ENCODE measurements at places on chromosomes 11 and 22.
A peak's percentile ranks its signal among the peaks of the same experiment; 100 is the strongest.

- no peak for DNase-seq
Observed at GRCh38 chr22:22883090-22883727, 4.4 kb upstream of the IGLL5 start.

- DNase-seq = no peak
Observed at GRCh38 chr11:82967381-82967780, 65.8 kb downstream of the DDIAS start.

DNA sequence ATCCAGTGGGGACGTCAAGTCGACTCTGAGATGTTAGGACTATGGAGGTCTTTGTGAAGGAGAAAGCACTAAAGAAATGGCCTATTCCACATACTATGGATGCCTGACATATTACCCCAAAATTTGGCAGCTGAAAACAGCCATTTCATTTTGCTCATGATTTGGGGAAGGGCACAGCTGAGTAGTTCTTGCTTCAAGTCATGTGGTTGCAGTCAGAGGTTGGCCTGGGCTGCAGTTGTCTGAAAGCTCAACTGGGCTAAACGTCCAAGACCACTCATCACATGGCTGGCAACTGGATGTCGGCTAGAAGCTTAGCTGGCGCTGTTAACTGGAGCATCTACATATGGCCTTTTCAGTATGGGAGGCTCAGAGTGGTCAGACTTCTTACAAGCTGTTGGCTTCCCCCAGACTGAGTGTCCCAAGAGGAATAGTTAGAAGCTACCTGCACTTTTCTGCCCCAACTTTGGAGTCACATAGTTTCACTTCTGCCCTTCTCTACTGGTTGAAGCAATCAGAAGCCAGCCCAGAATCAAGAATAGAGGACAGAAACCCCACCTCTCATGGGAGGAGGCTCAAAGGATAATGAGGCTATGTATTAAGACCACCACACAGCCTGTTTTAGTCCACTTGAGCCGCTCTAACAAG lies 14.1 kb downstream of the SLC35C1 start:
- no peak for DNase-seq

DNA sequence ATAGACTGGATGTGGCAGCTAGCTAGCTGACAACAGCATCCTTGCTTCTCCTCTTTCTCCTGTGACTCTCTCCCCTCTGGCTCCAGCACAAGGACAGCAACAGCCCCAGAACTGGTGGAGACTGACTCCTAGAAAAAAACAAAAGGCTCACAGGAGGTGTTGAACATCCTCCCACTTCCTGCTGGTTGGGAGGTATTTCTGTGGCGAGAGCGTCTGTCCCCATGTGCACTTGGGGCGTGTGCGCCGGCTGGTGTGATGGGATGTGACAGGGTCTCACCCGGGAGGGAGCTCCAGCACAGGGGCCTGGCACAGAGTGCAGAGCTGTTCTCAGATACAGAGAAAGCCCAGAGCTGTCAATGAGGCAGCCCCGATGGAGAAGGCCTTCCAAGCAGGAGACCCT lies 107.2 kb upstream of the E2F8 start:
- DNase-seq = no peak

DNA sequence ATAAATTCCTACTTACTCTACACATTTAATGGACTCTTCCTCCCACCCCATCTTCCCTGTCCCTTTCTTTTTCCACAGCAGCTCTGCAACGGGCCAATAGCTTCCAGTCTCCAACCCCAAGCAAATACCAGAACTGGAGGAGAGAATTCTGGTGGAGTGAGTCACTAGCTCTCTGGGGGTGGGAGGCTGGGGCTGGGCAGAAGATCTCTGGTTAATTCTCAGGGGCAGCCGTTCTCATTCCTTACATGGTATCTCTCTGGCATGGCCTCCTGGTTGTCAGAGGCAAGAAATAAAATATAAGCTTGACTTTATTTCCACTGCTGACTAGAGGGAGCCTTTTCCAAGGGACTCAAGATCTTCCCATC lies 90.4 kb upstream of the PARVA start:
- no peak for DNase-seq

DNA sequence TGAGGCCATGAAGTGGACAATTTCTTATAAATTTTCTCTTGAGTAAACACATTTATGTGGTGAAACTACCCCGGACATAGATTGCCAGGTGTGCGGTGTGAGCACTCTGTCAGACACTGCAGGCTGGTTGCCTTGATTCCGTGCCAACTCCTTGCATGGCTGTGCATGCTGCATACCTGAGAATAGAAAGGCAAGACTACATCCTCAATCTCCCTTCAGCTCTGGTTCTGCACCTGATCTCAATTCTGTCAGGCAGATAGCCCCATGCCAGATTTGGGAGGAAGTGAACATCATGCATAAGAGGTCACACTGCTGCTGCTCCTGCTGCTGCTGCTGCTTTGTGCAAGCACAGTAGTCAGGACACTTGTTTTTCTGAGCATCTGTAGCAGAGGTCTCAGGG lies 42.5 kb upstream of the DEUP1 start:
- no peak for DNase-seq

- DNase-seq = peak; percentile 12
Observed at GRCh38 chr11:111633248-111633647, 31.0 kb downstream of the SIK2 start.

DNA sequence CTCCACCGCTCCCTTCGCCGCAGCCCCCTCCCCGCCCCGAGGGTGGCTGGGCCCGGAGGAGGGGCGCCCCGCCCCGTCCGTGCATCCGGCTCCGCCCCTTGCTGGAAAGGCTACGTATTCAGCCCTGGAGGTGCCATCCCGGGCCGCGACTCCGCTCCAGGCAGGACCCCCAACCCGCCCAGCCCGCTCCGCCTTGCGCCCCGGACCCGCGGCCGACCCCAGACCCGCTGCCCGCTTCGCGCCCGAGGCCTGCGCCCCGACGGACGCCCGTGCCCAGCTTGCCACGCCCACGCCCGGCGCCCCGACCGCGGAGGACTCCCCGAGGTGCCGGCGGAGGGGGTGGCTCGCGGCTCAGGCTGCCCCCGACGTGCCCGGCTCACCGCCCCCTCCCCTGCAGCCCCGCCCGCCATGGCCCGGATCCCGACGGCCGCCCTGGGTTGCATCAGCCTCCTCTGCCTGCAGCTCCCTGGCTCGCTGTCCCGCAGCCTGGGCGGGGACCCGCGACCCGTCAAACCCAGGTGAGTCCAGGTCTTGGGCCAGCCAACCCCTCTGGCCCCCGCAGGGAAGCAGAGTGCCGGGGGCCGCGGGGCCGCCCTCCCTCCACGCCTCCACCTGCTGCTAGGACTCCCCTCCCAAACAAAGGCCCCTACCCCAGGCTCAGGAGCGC lies at the start of gene ADM2:
Gene ADM2, plus strand, starts transcription at position 104 of the 667 bp plus-strand sequence. Its CDS starts 305 bp downstream, at position 409.
- no peak for DNase-seq

DNA sequence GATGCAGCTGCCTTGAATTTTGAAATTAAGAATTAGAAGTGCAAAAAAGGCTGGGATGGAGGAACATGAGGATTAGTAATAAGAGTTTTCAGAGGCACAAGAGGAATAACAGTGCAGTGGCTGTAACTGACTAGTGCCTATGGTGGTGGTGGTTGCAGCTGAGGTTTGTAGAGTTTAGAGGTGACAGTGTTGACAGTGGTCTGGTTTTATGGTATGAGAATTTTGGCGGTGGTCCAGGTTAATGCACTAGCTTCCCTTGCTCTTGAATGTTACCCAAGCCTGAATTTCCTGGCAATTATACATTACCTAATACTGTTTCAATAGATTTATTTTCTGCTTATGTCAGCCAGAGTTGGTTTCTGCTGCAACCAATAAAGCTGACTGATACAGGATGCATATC lies 112.8 kb upstream of the C11orf87 start:
- peak; percentile 3 for DNase-seq

GRCh38 chr11:116164843-116165242 lies 607.9 kb downstream of the BUD13 start:
- DNase-seq = no peak

DNA sequence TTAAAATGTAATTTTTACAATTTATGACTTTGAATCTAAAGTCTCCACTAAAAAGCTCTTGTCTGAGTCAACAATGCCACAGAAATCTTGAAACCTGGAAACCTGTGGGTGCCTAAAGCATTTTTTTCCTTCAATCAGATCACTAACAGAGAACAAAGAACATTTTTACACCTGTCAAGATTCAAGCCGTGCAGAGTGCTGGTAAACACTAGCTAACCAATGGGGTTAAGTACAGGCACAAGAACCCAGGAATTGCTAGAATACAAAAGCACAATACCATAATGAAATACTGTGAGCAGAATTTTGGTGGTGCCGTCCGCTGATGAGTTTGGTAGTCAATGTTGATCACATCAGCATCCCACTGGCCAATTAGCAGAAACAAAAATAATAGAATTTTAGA lies 380.3 kb upstream of the PITPNB start:
- no peak for DNase-seq

- DNase-seq = peak; percentile 49
Observed at GRCh38 chr11:33065445-33066178, 26.2 kb downstream of the TCP11L1 start.

DNA sequence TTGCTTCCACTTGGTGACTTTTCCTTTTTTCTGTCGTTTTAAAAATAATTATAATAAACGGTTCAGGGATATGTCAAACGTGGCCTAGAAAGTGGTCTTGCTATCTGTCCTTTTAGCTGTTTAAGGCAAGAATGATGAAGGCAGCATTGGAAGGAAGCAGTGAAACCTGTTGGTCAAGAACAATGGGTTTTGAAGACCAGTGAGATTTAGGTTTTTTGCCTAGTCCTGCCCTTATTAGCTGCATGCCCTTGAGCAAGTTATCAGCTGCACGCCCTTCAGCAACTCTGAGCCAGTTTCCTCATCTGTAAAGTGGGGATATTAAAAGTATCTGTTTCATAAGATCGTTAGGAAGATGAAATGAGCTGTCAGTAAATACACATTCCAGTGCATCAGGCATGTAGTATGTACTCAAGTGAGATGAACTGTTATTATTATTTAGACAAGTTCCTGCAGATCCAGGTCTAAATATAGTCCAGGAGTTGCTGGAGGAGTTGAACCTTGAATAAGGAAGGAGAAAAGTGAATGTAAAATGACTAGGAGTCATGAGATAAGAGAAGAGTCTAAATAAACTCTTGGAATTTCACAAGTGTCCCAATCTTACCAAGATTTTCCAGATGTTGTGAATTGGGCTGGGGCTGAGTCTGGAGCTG lies 90.8 kb upstream of the HSD17B12 start:
- no peak for DNase-seq

DNA sequence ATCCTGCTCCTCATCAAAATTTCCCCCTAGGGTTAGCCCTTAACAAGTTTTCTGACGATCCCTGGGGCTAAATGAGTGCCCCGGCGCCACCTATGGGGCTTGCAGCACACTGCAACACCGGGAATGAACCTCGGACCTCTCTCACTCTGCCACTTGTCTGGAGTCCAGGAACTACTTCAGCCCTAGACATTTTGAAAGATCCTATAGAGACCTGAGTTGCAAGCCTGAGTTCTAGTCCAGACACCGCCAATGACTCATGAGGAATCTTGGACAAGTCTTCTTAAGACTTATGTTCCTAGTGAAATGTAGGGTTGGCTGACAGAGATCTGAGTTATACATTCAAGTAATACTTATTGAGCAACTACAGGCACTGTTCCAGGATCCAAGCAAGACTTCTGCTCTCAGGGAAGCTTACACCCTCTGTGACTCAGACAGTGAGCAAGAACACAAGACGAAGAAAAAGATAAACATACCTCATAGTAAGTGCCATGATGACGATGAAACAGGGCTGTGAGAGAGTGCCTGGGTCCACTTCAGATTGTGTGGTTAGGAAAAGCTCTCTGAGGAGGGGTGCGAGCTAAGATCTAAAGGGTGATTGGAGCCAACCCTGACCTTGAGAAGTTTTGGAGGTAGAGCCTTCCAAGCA lies 10.2 kb upstream of the STK33 start:
- DNase-seq = peak; percentile 29

DNA sequence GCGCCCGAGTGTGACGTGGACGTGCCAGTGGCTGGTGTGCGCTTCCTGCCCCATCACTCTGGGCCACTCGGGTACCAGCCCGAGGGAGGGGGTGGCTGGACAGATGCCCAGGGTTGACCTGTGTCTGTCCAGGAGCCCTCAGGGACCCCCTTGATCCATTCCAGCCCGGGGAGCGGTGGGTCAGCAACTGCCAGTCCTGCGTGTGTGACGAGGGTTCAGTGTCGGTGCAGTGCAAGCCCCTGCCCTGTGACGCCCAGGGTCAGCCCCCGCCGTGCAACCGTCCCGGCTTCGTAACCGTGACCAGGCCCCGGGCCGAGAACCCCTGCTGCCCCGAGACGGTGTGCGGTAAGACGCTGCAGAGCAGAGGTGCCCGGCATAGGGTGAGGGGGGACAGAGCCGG lies 34.5 kb downstream of the MUC5B start:
- no peak for DNase-seq

GRCh38 chr11:15926071-15926470 lies 430.3 kb downstream of the SOX6 start:
- DNase-seq = no peak

GRCh38 chr11:34558673-34559072 lies 45.1 kb upstream of the ELF5 start:
- DNase-seq = no peak

DNA sequence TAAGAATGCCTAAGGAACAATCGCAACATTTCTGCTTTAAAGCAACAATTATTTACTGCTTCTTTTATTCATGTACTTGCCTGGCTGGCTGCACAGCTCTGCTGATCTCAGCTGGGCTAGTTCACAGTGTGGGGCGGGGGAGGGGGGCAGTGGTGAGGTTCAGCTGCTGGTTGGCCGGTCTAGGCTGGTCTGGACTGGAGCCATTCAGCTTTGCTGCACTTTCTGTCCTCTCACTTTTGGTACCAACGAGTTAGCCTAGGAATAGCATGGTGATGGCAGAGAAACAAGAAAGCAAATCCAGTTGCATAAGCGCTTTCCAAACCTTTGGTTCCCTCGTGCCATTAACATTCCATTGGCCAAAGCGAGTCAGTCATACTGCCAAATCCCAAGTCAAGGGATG lies 16.0 kb upstream of the MIF start:
- DNase-seq = no peak

- DNase-seq = no peak
Observed at GRCh38 chr11:62418136-62418535, 697 bp upstream of the SCGB1A1 start.

DNA sequence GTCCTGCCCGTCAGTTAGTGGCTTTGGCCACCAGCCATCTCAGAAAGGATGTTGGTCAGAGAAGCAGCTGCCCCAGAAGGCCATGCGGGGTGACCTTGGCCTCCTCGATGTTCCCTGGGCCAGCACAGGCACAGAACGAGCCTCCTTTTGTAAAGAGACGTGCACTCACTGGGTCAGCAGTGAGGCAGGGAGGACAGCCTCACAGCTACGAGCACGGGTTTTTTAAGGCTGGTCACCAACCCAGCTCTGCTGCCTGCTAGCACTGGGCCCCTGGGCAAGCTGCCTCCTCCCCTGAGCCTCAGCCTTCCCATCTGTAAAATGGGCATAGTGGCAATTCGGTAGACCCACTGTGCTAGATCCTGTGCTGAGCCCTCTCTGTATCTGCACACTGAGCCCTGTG lies 10.8 kb downstream of the IGLL1 start:
- DNase-seq = no peak
